ENCODE measurements at places on chromosomes 7 and 10. TPM values are rescaled to one million over a fixed set of nuclear protein-coding genes. Genes with fewer than 3 reads are reported as not detected.

The PHKG1 gene
- total RNA-seq, result 0.31 TPM

The PRSS37 gene
- not detected for total RNA-seq

The ZMYND11 gene
- total RNA-seq, result 41.6 TPM

The IL6 gene
- total RNA-seq, result 1.8 TPM

The INA gene
- 31.4 TPM for total RNA-seq

The IL2RA gene
- total RNA-seq, result not detected

The SLC26A5 gene
- not detected for total RNA-seq

The NUTM2B gene
- 0.33 TPM for total RNA-seq

The GRID1 gene
- total RNA-seq, result 0.24 TPM

The PRPS1L1 gene
- not detected for total RNA-seq

The ADARB2 gene
- not detected for total RNA-seq

The NDUFA5 gene
- total RNA-seq, result 51.6 TPM

The ITPRID1 gene
- not detected for total RNA-seq

The LRRN3 gene
- 0.05 TPM for total RNA-seq

The MPLKIP gene
- total RNA-seq, result 38.8 TPM
